Stimulated activated CD4-positive, alpha-beta T cell treated with anti-CD3 and anti-CD28 coated beads, Interleukin-2, amount 100 ng/mL, for 24 hours (primary cell): ENCODE measurements at places on chromosomes 3 and 15.

GRCh38 chr3:64266065-64266931, 41.0 kb upstream of the PRICKLE2 start:
- no peak for DNase-seq

- no peak for DNase-seq
These were observed 822.0 kb downstream of the CADM2 start for GRCh38 chr3:85780806-85781205.

DNA sequence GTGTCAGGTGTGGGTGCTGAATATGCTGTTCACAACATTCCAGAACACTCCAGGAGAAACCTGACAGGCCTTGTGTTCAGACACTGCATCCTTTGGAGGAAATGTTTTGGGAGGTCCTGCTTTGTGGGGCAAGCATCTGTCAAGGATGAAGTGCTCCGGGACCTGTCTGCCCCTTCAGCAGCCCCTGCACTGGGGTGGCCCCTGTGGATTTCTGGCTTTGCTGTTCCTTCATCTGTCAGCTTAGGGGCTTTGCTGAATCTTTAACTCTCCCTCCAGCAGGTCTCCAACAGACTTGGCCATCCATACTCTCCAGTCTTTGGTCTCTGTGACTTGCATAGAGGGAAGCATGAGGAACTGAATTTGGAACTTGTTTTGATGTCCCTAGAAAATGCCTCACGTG, 3.1 kb downstream of the PRR23E start:
- no peak for DNase-seq

- DNase-seq: peak; percentile 74
These were observed 69.7 kb downstream of the GAP43 start for GRCh38 chr3:115692887-115693524.

GRCh38 chr15:77859491-77860060, 217.9 kb downstream of the TBC1D2B start:
- DNase-seq: no peak

DNA sequence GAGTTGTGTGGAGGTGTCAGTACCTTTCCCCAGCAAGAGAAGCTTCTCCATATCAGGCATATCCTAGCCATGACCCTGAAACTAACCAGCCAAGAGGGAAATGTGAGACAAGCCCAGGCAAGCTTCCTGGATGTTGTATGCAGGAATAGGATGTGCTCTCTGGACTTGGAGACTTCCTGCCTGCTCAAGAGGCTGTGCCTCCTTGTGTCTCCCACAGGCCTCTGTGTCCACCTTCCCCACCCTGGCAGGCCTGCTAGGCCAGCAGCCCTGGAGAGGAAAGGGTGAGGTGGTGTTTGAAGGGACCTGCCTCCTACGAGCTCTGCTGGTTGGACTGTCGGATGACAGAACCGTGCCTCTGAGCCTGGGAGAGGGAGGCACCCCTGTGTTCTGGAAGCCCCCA, 2.1 kb upstream of the DYNLT2B start:
- no peak for DNase-seq

- no peak for DNase-seq
These were observed 9.2 kb downstream of the PLEKHO2 start for GRCh38 chr15:64850778-64851502.

- DNase-seq: no peak
These were observed 34.2 kb downstream of the IDH2 start for GRCh38 chr15:90067953-90068606.

- DNase-seq: no peak
These were observed 149.1 kb downstream of the UACA start for GRCh38 chr15:70614221-70614620.

GRCh38 chr3:126015075-126015474, 46.1 kb downstream of the ROPN1B start:
- no peak for DNase-seq

- no peak for DNase-seq
These were observed 94.4 kb downstream of the TJP1 start for GRCh38 chr15:29727871-29728270.

- DNase-seq: no peak
These were observed 227.2 kb downstream of the CTNNB1 start for GRCh38 chr3:41426485-41426884.

DNA sequence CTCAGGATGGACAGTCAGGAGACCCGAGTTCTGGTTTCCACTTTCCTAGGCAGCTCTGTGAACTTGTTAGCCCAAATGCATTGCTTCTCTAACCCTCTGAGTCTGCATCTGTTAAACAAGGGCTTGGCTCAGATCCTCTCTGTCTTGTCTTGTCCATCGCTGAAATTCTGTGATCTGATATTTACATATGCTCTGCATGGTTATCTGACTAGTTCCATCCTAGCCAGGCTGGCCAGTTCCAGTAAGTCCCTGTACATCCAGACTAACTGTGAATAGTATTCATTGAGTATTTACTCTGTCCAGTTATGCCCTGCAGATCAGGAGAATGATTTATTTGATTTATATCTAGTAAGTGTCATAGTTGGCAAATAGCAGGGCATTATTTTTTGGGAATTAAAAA, 27.0 kb upstream of the SV2B start:
- DNase-seq: no peak

DNA sequence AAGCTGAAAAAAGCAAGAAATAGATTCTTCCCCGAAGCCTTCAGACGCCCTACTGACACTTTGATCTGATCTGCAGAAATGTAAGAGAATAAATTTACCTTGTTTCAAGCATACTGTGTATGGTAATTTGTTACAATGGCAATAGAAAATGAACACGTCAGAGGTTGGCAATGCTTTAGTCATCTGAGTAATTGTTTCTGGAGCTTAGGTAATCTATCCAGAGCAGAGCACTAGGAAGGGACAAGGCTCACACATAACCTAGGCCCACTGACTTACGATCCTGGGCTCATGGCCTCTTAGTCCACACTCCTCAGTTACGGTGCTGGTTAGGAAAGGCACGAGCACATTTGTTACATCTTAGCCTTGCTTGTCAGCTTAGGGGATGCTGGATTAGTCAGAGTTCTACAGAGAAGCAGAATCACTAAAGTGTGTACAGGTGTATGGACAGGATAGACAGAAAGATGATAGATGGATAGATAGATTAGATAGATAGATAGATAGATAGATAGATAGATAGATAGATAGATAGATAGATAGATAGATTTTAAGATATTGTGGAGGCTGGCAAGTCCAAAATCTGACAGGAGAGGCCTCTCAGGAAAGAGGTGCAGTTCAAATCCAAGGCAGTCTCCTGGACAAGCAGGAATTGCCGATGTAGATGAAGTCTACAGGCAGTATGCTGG, 46.8 kb upstream of the TBC1D23 start:
- DNase-seq: no peak

- no peak for DNase-seq
These were observed 102.3 kb downstream of the ZPLD1 start for GRCh38 chr3:102537123-102537522.

GRCh38 chr3:139317660-139318430, 26.0 kb upstream of the MRPS22 start:
- DNase-seq: no peak

DNA sequence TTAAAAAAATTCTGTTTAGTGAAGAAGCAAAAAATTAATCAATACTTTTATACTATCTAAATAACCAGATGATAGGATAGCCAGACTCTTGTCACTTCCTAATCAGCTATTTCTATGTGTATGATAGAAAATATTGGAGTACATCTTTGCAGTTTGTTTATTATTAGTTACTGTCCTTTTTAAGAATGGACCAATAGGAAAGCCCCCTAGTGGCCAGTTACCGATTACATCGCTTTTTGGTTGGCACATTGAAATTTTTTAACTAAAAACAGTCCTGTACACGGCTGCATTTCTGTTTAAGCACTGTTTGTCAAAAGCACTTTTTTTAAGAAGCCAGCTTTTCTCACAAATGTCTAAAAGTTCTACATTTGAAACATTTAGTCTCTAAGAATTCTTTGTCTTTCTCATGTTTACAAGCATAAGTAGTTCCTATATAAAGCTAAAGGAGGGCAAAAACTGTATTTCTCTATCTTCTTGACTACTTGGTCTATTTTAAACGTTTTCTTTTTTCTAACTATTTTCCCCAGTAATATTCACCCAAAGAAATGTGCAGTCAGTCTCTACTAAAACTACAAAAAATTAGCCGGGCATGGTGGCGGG, 253.2 kb upstream of the LRTM1 start:
- DNase-seq: no peak

- no peak for DNase-seq
These were observed 70.9 kb upstream of the TGFBR2 start for GRCh38 chr3:30535525-30535924.

- no peak for DNase-seq
These were observed 150.5 kb upstream of the IQSEC1 start for GRCh38 chr3:13223574-13224237.

- no peak for DNase-seq
These were observed 295.6 kb upstream of the RASGRP1 start for GRCh38 chr15:38860253-38860652.

GRCh38 chr3:153848702-153849101, 272.5 kb upstream of the ARHGEF26 start:
- no peak for DNase-seq

GRCh38 chr3:122102191-122102935, 47.2 kb downstream of the CD86 start:
- peak; percentile 28 for DNase-seq

- DNase-seq: no peak
These were observed 65.6 kb upstream of the CFAP161 start for GRCh38 chr15:81068516-81068915.

GRCh38 chr15:37041836-37042235, 58.5 kb downstream of the MEIS2 start:
- DNase-seq: no peak

DNA sequence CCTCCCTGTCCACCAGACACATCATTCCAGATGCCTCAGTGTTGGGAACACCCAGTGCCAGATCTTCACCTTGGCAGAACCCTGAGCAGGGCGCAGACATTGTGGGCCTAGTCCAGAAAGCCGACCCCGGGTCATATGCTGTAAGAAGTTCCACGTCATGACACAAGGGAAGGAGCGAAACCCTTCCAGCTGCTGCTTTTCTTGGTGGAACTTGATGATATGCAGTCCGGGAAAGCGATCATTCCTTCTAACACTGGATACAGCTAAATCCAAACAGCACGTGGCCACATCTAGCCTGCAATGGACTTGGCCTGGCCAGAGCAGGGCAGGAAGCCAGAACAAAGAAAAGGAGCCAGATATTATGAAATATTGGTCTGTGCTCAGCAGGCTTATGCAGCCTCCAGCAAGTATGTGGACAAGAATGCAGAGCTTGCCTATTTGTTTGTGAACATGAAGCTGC, 22.0 kb downstream of the GASK1A start:
- DNase-seq: no peak

- DNase-seq: no peak
These were observed 121.4 kb upstream of the MEIS2 start for GRCh38 chr15:37221671-37222145.

DNA sequence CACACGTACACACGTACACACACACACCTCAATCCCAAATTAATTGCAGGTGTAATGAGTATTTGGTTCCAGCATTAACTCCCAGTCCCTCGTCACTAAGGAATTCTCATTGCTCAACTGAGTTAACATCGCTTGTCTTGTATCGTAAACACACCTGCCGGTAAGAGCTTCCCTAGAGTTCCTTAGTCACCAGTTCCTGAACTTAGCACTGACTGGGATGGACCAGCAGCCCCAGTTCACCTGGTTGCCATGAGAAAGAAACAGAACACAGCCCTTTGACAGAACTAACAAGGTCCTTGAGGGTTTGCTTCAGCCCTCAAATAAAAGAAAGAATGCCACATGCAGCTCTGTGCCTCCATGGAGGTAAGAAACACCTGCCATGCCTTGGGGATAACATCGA, 66.3 kb upstream of the SLCO3A1 start:
- no peak for DNase-seq

GRCh38 chr3:167330993-167331785, 48.9 kb downstream of the ZBBX start:
- no peak for DNase-seq

DNA sequence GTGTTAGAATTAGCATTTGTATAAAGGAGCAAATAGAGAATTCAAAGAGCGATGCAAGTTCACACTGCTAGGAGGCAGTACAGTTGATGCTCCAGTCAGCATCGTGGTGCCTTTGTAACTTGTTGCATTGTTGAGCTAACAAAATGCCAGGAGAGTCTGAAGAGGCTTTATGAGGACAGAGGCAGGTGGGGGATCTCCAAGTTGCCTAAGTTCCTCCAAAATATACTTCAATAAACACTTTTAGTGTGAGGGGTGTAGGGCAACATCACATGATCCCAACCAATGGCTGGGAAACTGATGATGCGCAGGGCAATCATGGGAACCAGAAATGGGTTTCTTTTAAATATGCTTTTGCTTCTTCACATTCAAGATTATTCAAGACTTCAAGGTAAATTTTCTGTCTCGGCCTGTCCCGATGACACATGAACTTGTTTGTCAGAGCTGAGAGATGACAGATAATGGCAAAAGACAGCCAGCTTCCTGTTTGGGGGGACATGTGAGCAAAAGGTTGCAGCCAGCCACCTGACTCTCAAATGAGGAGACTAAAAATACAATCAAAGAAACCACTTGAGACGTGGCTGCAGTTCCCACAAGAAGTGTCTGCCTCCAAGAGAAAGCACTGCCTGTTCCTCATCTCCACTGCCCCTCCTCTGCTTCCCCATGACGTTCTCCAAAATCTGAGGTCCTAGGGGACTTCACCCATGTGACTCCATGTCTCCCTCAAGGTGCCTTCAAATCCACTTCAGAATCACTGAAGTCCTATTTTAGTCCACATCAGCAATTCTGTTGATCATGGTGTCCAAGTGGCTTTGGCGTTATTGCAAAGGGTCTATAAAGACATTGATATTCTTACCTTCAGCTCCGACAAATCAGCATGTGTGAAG, 39.3 kb downstream of the KLHL6 start:
- peak; percentile 47 for DNase-seq

DNA sequence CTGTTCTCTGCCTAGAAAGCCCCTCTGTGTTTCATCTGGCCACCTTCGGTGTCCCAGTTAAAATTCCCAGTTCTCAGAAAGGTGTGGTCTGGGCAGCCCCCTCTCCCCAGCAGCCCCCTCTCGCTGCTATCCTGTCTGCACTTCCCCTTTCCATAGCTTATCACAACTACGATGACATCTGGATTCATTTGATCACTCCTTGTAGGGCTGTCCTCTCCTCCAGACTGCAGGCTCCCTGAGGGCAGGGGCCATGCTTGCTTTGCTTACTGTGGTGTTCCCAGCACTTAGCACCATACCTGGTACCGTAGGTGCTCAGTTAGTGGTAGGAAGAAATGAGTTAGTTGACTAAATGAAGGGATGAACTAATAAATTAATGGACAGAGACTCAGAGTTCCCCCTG, 26.3 kb upstream of the GOLGA6C start:
- no peak for DNase-seq

DNA sequence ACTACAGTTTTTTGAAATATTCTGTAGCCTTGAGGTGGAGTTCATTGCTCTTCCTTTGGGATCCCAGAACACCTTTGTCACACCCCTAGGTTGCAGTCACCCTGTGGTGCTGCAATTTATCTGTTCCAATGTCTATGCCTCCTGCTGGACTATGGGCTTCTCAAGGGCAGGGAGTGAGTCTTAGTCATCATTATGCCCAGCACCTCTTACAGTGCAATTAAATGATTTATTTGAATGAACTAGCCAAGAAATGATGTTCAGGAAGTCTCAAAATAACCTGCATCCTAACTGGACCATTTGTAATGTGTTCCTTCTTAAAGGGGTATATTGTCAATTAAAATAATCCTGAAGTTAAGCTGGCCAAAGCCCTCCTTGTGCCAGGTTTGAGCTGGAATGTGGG, 28.5 kb downstream of the SHC4 start:
- no peak for DNase-seq
